Sciatic nerve (tissue), 2 donors: ENCODE measurements at places on chromosomes 3 and 15. TPM values are rescaled to one million over a fixed set of nuclear protein-coding genes. Genes with fewer than 3 reads are reported as not detected.

GRCh38 chr3:48694610-48695392, 9.1 kb upstream of the NCKIPSD start:
- DNase-seq: peak; percentile 90

GRCh38 chr3:171953301-171954022, 85.9 kb upstream of the FNDC3B start:
- no peak for DNase-seq

- DNase-seq: no peak
Measured at GRCh38 chr3:17901893-17902292, 159.5 kb upstream of the TBC1D5 start.

GRCh38 chr15:44295750-44296431, 7.4 kb downstream of the GOLM2 start:
- no peak for DNase-seq

DNA sequence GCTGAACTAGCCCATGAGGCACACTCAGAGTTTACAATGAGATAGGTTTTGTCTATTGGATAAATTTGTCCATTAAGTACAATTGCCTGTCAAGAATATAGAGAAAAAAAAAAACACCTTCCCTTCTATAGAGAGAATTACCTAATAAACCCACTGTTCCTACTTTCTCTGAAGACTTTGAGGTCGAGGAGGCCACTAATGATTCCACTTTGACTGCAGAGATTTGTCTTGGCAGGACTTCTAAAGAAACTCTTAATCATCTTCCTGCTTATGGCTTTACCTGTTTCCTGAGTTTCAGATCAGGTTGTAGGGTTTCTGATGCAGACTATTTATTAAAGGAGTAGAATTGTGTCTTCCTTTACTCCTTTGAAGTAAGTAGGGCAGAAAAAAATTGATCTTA, 342.4 kb upstream of the KCNMB2 start:
- no peak for DNase-seq

DNA sequence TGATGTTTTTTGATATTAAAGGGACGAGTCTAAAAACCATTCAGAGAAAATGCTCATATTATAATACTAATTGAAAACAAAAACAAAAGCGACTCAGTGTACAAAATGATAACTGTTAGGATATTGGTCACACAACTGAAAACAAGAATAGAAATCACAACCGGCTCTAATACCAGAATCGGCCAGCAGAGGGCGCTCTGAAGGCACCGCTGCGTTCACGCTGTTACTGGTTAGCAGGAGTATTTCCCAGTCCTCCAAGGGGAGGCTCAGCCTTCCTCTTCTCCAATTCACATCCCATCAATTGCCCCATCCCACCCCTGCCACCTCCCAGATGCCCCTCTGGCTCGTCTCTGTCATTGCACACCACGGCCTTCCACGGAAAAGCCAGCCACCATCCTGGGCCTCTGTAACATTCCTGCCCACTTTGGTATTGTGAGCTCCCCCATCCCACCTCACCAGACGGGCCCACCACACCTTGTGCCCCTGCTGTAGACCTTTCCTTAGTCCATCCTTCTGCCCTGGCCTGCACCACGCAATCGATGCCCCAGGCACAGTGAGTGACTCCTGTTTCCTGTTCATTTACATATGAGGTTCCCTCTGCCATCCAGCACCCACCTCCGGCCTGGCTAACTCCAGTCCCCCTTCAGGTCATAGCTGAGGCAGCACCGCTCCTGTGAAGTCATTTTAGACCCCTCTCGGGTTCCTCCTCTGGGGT, 8.5 kb downstream of the FAM107A start:
- peak; percentile 92 for DNase-seq

- DNase-seq: no peak
Measured at GRCh38 chr3:5787861-5788488, 600.5 kb downstream of the EDEM1 start.

DNA sequence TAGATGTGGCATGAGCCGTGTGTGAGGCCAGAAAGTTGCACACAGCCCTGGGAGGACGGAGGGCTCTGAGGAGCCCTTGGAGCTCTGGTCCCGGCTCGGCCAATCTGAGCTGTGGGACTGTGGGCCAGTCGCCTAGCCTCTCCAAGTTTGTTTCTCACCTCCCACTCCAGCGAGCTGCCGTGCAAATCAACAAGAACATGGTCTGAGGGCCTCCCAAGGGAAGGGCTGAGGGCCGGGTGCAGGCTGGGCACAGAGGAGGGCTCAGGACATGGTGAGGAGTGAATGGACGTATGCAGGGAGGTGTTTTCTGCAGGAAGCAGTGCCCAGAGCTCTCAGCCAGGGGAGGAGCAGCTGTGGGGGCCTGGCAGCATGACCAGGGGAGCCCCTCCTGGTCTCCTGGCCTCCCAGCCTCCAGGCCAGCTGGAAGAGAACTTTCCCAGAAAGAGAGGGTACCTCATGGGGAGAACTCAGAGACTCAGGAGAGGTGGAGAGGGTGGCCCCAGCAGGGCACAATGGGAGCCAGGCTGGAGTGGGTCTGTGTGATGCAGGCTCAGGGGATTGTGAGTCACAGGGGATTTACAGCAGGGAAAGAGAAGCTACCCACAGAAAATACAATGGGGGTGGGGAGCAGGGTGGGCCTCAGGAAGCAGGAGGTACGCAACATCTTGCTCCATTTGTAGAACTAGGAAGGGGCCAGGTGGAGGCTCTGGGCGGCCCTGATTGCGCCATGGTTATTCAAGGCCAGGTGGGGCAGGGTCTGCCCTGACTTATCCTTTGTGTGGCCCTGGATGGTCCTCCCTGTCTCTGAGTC, 24.8 kb downstream of the PSTPIP1 start:
- no peak for DNase-seq

GRCh38 chr3:49007771-49008528, 759 bp downstream of the WDR6 start:
- DNase-seq: peak; percentile 95

GRCh38 chr3:129567176-129567705, 24.3 kb downstream of the H1-8 start:
- no peak for DNase-seq

GRCh38 chr3:196537319-196537984, 22.3 kb upstream of the SMCO1 start:
- DNase-seq: peak; percentile 62

- DNase-seq: no peak
Measured at GRCh38 chr3:50953825-50954414, 279.2 kb downstream of the DOCK3 start.

GRCh38 chr3:30539772-30540171, 66.6 kb upstream of the TGFBR2 start:
- DNase-seq: no peak

DNA sequence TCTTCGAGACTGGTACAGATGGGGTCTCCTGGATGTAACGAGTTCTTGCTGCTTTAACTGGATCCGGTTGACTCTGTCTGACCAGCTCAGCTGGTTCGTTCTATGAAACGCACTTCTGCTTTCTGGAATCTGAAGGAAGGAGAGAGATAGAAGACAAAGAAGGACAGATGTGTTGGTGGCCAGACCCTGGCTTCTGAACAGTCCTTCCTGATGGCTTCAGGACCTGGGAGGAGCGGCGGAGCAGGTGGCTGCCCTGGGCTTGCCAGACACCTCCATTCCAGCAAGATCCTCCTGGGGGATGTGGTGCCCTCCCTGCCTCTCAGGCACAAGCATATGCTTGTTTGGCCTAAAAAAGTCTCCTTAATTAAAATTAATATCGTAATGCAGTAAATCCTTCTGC, 99.9 kb downstream of the APBA2 start:
- DNase-seq: no peak

GRCh38 chr3:46835054-46835453, 28.2 kb downstream of the MYL3 start:
- DNase-seq: no peak

Gene MAPKBP1
- total RNA-seq: 54.3 TPM

Gene DGKG
- 2.1 TPM for total RNA-seq

Gene ANXA2
- 904 TPM for total RNA-seq

Gene CACNA2D3
- 6.9 TPM for total RNA-seq

Gene CCR3
- not detected for total RNA-seq

Gene PRTG
- 4.9 TPM for total RNA-seq

Gene GCNT3
- not detected for total RNA-seq

Gene SEMA6D
- total RNA-seq: 42.8 TPM
